ENCODE measurements at places on chromosomes 2 and 18.

GRCh38 chr2:68088940-68089339 lies 26.1 kb upstream of the C1D start:
- no peak for DNase-seq

DNA sequence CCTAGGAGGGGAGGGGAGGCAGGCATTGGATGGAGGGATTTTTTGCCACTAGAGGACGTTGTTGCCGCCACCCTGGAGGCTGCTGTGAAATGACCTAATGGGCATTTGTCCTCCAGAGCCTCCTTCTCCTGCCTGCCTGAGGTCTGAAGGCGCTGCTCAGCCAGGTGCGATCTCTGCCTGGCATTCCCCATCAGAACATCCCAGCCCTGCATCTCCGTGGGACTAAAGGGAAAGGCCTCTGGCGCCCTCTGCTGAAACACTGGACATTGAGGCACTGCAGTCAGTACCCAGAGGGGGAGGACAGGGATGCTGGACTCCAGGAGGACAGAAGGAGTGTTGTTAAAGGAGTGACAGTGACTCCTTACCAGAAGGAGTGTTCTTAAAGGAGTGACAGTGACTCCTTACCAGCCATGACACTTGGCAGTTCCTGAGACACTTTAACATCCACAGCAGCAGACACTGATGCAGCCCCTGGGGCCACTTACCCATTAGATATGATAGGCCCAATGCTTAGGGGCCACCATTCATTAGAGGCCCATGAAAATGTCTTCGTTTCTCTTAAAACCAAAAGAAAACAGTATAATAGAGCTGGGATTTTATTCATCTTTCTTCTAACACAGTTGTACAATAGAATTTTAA lies 17.0 kb downstream of the THNSL2 start:
- peak; percentile 80 for DNase-seq

- no peak for DNase-seq
Measured at GRCh38 chr2:155733091-155733853, 599.2 kb downstream of the NR4A2 start.

DNA sequence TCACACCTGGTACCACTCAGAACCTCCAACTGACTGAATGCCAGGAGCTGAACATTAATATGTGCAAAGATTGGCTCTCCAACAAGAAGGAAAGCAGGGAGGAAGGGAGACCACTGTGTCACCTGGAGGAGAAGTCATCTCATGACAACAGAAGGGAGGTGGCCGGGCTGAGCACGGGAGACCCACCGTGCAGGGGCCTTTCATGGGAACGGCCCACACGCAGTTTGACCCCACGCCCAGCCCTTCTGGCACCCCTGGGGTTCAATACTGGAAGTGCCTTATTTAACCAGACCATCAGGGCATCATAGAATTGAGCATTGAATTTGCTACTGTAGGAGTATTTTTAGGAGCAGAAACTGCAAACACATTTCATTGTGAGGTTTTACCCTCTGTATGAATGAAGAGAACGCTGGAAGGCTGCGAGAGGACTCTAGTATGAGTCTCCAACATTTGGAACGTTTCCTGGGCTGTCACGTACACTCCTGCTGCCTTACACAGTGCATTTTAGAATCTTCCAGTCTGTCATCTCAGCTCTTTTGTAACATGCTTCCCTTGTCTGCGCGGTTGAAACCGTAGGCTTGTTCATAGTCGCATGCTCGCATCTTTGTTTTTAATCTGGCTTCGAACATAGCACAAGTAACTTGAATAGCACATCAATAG lies 132.1 kb downstream of the NFATC1 start:
- no peak for DNase-seq

DNA sequence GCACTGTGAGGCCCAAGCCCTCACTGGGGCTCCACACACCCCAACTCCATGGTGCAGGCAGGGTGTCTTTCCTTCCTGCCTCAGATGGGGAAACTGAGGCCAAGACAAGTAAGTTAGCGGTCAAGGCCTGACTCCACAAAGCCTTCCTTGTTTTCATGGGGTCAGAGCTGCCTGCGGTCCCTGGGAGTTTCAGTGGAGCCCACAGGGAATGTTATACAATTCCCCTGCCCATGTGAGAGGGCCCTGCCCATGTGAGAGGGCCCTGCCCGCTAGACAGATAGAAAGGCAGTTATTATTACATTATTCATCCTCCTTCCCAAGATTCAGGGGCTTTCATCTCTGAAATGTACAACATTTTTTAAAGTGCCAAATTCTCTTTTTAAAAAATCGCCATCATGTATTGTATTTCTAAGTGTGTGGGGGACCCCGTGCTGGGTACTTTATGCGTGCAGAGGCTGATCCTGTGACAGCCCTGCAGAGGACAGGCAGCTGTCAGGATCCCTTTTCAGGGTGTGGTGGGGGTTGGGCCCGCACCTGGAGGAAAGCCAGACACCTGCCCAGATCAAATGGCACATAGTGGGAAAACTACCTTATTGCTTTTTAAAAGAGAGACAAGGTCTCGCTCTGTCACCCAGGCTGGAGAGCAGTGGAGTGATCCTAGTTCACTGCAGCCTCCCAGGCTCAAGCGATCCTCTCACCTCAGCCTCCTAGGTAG lies 23.4 kb downstream of the FBLN7 start:
- DNase-seq: no peak

GRCh38 chr2:239821694-239822075 lies 203.5 kb downstream of the NDUFA10 start:
- DNase-seq: no peak

- DNase-seq: no peak
Measured at GRCh38 chr2:217749008-217749407, 253.8 kb downstream of the TNS1 start.

- no peak for DNase-seq
Measured at GRCh38 chr2:151922845-151923666, 94.8 kb upstream of the ARL5A start.

- no peak for DNase-seq
Measured at GRCh38 chr2:47735136-47735869, 47.6 kb upstream of the MSH6 start.

GRCh38 chr2:119775102-119775501 lies 15.4 kb downstream of the PTPN4 start:
- DNase-seq: no peak

DNA sequence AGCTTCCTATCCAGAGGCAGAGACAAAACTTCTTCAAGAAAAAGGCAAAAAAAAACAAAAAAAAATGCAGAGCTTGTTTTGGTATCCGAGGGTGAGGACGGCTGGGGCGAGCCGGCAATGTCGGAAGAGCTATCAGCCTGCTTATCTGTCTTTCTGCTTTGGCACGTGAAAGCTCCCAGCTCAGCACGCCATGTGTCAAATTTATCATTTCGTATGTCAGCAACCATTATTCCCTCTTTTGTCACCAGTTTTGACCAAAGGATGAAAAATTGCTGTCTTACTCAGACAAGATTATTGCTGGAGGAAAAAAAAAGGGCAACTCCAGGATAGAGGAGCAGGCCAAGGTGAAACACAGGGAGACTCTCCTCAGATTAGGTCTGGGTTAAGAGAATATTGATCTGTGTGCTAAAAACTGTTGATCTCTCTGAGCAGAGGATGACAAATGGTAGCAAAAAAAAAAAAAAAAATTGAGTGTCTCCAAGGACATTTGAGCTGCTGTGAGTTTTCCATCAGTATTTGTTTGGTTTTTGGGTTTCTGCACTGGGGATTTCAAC lies 532.0 kb upstream of the POU3F3 start:
- DNase-seq: no peak

All from NCI-H1930 (cell line).